ENCODE measurements at places on chromosomes 1 and 21.
A peak's percentile ranks its signal among the peaks of the same experiment; 100 is the strongest.

- no peak for DNase-seq
Measured at GRCh38 chr1:121546830-121547591, 362.2 kb downstream of the SRGAP2C start.

GRCh38 chr1:210342986-210343780, 14.5 kb downstream of the HHAT start:
- DNase-seq: no peak

DNA sequence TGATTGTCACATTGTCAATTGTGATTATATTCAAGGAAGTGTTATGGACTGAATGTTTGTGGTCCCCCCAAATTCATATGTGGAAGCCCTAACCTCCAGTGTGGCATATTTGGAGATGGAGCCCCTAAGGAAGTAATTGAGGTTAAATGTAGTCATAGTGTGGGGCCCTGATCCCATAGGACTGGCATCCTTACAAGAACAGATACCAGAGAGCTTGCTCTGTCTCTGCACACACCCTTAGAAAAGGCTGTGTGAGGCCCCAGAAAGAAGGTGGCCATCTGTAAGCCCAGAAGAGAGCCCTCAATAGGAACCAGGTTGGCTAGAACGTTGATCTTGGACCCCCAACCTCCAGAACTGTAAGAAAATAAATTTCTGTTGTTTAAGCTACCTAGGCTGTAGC, 28.1 kb downstream of the VANGL1 start:
- DNase-seq: no peak

DNA sequence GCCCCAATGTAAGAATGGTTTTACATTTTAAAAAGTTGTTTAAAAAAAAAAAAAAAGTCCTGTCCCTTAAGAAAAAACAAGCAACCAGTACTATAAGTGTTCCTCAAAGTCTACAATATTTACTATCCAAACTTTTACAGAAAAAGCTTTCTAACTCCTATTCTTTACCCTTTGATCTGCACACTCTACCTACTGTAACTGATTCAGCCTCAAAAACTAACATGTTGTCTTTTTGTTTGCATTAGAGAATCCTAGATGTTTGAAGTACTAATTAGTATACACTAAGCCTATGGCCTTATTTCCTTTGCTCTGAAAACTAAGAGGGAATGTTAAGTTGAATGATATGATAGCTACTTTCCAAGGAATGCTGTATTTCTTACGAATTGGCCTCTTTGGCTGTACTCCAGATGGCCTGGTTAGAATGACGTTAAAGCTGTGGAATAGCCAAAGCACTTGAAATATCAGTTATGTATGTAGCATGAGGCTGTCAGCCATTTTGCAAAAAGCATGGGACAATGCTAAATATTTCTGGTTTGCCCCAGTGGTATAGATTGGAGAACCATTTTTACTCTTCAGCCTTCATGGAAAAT, 234.8 kb downstream of the GPR52 start:
- peak; percentile 45 for DNase-seq

DNA sequence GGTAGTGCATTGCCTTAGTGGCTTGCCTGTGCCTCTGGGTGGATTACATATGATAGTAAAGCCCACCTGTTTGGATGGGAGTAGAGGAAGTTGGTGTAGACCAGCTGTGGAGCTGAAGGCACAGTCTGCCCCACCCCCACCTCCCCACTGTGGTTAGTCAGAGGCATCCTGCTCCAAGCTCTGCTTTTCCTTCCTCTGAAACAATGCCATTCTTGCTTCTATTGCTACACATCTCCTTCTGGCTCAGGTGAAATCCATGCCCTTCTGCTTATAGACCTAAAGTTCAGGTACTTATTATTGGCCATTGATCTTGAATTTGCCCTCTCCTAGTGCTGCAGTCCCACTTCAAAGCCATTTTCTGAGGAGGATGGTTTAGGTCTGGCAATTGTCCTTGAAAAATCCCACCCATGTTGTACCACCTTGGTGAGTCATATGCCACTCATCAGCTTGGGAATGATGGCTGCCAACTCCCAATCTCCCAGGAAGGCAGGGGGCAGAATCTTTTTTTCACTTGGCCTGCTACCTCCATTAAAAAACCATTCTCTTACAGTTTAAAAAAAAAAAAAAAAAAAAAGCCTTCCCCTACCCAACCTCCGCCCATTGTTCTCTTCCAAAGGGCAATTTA, 6.7 kb upstream of the TXLNA start:
- no peak for DNase-seq
